Trophoblast cell (in vitro differentiated cells and primary cell): ENCODE measurements at places on chromosomes 7 and 10.

DNA sequence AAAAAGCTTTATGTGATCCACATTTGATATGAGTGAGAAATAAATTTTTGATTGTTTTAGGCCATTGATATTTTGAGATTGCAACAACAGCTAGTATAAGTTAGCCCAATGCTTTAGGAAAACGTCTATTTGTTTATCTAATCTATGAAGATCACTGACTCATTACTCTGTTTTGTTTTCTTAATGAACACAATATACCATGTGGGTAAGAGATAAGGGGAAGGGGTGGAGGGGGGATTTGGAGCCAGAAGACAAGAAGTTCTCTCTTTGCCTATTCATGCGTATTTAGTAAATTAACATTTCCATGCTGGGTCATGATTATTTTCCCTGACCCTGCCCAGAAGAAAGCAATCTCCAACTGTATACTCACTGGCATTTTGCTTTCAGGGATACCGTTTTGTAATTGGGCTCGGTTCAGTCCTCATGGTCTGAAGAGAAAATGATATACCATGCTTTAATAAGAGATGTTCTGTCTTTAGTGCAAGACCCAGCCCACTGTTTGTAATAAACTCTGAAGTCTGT is 359.5 kb upstream of the NPSR1 start:
- peak; percentile 7 for DNase-seq

- DNase-seq, result peak; percentile 9
Measured at GRCh38 chr10:132665946-132666704, 119.8 kb downstream of the NKX6-2 start.

DNA sequence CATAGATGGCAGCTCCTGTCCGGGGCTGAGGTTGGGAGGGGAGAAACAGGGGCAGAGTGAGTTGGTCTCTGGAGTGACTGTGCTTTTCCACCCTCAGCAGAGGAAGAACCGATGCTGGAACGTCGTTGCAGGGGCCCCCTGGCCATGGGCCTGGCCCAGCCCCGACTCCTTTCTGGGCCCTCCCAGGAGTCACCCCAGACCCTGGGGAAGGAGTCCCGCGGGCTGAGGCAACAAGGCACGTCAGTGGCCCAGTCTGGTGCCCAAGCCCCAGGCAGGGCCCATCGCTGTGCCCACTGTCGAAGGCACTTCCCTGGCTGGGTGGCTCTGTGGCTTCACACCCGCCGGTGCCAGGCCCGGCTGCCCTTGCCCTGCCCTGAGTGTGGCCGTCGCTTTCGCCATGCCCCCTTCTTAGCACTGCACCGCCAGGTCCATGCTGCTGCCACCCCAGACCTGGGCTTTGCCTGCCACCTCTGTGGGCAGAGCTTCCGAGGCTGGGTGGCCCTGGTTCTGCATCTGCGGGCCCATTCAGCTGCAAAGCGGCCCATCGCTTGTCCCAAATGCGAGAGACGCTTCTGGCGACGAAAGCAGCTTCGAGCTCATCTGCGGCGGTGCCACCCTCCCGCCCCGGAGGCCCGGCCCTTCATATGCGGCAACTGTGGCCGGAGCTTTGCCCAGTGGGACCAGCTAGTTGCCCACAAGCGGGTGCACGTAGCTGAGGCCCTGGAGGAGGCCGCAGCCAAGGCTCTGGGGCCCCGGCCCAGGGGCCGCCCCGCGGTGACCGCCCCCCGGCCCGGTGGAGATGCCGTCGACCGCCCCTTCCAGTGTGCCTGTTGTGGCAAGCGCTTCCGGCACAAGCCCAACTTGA is 2.7 kb downstream of the REPIN1 start:
- no peak for DNase-seq

- no peak for DNase-seq
Measured at GRCh38 chr7:143419880-143420279, 11.2 kb upstream of the EPHA1 start.

GRCh38 chr10:12707461-12708185 is 293.9 kb downstream of the CCDC3 start:
- DNase-seq, result peak; percentile 44

DNA sequence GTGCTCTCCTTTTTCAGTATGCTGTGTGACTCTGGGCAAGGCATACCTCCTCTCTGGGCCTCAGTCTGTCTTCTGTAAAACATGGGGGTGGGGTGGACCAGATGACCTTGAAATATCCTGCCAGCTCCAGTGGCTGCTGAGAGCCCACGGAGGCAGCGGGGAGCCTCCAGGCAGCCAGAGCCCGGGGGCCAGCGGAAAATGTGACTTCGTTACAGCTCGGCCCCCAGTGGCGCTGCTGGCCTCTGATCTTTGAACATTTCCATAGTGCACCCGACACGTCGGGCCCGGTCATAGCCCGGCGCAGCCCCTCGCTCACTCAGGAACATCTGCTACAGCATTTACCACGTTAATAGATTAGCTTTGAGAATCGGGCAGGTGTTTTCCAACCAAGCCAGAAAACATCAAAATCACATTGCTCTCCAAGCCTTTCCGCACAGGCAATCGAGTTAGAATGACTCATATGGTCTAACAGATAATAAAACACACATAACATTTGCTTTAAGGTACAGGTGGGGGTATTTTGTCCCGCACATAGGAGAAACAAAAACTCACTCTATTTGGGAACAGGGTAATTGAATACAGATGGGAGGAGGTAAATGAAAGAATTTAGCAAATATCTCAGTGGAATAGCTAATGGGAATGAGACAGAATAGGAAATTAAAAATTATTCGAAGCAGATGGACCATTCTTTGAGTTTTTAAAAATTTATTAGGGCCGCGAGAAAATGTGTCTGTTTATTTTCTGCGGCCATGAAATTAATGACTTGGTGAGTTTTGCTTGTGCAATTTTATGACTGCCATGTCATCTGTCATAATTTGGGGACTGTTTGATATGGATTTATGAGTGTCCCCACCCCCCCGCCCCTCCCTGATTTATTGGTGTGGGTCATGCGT is 26.3 kb upstream of the COMTD1 start:
- no peak for DNase-seq

GRCh38 chr7:137084607-137085380 is 216.3 kb downstream of the CHRM2 start:
- no peak for DNase-seq

- DNase-seq, result no peak
Measured at GRCh38 chr10:6065835-6066234, 3.7 kb upstream of the IL2RA start.

GRCh38 chr10:103457176-103457712 is 1.5 kb downstream of the CALHM1 start:
- DNase-seq, result no peak

GRCh38 chr7:116999311-116999710 is 46.0 kb downstream of the ST7 start:
- DNase-seq, result peak; percentile 73

GRCh38 chr10:627032-627992 is 62.2 kb downstream of the DIP2C start:
- DNase-seq, result no peak

DNA sequence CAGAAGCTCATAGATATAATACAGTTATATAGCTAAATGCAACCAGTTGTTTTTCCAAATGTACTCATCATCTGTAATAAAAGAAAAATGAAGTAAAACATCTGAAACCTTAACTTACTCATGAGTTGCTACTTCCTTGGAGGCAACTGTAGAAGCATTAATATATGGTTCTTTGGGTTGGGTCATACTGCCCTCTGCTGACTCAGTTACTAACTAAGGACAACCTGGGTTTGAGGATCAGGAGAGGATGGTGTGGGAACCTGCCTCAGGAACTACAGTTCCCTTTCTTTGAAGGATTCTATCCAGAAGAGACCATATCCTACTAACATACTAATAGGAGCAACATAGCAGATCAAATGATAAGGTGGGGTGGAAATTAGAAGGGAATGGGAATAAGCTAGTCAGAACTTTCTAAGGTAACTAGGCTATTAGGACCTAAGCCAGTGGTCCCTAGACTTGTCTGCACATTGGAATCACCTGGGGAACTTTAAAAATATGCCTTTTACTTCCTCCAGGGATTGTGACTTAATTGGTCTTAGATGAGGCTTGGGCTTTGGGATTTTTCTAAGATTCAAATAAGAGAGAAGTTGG is 20.7 kb downstream of the COX15 start:
- peak; percentile 70 for DNase-seq

DNA sequence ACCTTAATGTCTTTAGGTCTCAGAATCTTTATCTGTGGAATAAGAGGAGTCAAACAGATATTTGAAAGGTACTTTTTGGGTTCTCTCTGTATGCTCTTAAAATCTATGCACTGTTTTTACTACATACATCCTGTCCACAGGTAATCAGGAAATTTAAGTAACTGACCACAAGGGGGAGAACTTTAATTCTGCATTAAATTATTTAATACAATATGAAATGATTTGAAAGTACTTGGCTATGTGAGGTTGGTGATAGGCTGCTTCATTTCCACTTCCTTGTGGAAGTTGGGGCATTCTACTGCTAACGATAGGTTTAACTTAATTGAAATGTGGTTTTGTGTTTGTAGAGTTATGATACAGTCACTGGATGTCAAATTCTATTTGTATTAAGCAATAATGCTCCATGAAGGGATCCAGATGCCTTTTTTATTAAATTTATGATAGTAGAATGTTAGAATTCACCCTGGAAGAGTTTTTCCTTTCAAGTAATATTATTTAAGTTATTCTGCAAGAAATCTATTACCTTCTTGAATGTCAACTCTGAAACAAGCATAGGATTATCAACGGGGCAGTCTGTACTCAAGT is 6.0 kb downstream of the TEX47 start:
- peak; percentile 50 for DNase-seq

GRCh38 chr10:62818426-62819011 is 2.4 kb upstream of the EGR2 start:
- no peak for DNase-seq

DNA sequence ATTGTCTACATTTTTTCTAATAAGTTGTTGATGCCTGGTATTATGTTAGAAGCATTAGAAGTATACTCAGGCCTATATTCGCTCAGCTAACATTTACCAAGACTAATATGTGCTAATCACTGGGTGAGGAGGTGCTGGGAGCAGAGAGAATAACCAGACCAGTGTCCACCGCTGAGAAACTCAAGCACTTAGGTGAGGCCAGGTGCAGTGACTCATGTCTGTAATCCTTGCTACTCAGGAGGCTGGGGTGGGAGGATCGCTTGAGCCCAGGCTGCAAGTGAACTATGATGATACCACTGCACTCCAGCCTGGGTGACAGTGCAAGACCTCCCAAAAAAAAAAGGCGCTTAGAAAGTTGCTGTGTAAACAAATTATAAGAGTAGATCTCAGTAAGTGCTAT is 182.2 kb upstream of the AOAH start:
- peak; percentile 2 for DNase-seq

GRCh38 chr10:35379226-35380137 is 43.2 kb downstream of the CCNY start:
- DNase-seq, result no peak

DNA sequence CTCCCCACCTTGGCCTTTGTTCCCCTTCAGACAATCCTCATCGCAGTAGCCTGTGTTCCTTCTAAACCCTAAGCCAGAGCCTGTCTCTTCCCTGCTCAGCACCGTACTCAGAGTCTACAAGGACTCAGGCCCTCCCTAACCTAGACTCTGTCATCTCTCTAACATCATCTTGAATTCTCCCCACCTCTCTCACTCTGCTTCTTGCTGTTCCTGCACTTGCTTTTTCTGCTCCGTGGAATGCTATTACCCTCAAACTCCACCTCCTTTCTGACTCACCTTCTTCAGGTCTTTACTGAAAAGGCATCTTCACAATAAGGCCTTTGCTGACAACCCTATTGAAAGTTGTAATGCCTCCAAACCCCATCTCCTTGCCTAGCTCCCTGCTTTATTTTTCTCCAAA is 141.0 kb downstream of the DKK1 start:
- peak; percentile 8 for DNase-seq

DNA sequence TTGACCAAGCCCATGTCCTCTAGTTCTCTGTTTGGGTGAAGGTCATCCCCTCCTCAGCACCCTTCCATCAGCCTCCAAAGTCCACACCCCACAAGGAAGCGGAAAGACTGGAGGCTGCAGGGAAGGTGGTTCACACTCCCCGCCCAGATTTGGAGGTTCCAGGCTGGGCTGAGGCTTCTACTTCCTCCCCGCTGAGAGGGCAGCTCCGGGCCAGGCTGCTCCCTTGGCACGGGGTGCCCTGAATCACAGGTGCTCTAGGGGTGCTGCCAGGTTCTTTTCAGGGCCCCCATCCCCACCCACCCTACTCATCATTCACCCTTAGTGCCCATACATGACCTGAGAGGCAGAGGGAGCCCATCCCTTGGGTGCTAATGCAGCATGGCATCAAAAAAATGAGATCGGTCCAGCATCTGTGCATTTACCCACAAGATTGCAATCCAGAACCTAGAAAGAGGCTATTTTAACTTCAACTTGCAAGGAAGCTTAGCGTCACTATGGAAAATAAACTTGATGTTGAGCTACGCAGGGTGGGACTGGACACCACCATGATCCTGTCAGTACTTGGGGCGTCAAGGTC is 47.3 kb upstream of the ZMIZ1 start:
- DNase-seq, result no peak

DNA sequence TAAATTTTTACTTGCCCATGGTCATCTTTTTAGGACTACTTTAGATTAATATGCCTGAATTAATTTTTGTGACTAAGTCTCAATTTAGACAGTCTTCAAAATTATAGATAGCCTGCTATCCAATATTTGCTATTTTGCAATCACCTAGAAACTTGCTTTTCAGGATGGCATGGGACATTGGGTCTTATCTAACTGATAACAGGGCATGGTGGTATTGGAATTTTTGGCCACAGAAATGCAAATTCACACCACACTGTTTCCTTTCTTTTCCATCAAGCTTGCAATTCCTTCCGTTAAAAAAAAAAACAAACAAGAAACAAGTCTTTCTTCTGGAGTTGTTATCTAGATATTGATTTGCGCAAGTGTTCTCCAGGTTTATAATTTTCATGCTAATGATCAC is 8.8 kb downstream of the ARL5B start:
- no peak for DNase-seq

- no peak for DNase-seq
Measured at GRCh38 chr7:155458878-155459699, 1.2 kb downstream of the EN2 start.

DNA sequence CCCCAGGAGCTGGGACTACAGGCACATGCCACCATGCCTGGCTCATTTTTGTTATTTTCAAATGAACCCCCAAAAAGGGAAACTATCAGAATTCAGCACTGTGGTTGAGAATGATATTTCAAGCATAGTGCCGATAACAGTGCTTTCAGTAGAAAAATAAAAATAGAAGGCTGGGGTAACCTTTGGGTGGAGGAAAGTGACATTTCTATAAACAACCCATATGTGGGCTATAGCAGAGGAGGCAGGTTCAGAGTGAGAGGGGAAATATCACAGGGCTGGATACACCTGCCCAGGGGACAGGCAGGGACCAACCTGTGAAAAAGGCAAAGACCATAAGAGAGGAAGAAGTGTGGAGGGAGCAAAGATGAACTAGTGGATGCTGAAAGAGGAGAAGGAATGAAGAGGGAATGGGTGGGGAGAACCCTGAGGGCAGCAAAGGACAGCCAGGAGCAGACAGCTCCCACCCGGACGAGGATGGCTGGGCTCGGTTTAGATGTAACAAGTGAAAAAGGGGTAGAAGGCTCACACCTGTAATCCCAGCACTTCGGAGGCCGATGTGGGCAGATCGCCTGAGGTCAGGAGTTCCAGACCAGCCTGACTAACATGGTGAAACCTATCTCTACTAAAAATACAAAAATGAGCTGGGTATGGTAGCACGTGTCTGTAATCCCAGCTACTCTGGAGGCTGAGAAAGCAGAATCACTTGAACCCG is 56.5 kb downstream of the MAP3K8 start:
- peak; percentile 86 for DNase-seq
